ENCODE measurements at places on chromosomes 3 and 15.

DNA sequence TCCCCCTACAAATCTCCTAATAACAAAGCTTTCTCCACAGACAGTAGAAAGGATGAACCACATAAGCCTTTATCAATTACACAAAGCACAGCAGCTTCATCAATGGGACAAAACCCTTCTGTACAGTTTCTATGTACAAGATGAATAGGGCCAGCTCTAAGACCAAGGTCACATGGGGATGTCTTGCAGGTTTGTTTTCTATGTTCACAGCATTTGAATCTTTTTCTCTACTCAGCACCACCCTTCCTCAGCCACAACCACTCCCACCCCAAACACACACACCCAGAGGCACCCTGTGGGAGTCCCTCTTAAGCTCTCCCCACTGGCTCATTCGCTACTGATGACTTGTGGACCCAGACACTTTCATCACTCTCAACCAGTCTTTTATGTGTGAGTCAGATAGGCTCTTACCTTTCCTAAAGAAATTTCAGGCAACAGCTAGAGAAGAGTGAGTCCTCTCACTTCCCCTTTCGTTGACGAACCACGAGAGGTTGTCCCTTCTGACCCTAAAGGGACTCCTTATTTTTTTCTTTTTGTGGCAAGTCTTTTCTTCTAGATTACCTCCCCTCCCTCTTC, 57.9 kb downstream of the ARHGAP31 start:
- DNase-seq = no peak

- no peak for DNase-seq
Measured at GRCh38 chr3:22265403-22265802, 514.4 kb upstream of the ZNF385D start.

GRCh38 chr15:97791824-97792792, 168.4 kb upstream of the ARRDC4 start:
- no peak for DNase-seq

DNA sequence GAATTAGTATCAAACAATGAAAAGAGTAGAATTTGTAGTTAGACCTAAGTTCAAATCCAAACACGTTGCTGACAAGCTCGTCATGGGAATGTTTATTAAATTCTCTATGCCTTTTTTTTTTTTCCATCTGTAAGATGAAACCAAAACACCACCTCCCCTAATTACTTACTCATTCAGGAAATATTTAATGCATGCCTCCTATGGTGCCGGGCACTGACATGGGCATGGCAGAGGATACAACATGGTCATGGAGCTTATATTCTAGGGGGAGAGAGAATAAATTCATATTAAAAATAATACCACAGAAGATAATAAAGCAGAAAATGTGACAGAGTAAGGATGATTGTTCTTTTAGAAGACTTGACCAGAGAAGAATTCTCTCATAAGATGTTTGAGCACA, 215.8 kb downstream of the RYR3 start:
- no peak for DNase-seq

DNA sequence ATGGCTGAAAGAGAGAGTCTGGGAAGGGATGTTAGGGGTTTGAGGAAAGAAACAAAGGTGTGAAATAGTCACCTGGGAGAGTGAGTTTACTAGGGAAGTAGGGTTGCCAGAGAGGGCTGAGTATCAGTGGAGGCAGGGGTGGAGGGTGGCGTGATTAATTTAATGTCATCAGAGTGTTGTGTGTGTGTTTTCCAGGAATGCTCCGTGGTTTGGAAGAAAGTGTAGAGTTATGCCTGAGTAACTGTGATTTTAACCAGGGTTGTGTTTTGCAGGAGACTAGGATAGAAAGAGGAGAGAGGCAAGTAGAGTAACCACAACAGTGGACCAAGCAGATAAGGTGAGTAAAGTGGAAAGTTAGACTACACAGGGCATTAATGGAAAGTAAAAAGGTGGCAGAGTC, 27.2 kb downstream of the PLD1 start:
- DNase-seq = no peak

DNA sequence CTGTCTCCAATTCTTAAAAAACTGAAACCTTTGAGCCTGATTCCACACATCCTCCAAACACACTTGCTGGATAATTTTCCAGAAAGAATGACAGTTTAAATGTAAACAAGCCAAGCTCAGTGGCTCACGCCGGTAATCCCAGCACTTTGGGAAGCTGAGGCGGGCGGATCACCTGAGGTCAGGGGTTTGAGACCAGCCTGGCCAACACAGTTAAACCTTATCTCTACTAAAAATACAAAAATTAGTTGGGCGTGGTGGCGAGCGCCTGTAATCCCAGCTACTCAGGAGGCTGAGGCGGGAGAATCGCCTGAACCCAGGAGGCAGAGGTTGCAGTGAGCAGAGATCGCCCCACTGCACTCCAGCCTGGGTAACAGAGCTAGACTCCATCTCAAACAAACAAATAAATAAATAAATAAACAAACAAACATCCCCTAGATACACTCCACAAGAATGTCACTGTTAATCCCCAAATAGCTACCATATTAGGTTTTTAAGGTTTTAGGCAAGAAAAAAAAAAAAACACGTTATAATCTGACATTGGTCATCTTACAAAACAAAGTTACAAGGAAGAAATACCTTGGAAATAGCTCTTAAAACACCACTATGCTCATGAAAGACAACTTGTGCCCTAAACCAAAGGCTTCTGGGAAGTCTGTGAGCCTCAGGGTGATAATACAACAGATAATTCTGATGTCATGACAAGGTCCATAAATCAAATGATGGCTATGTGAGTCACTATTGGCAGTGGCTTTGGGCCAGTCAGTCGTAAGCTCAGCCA, 13.2 kb downstream of the TNIK start:
- DNase-seq = no peak

DNA sequence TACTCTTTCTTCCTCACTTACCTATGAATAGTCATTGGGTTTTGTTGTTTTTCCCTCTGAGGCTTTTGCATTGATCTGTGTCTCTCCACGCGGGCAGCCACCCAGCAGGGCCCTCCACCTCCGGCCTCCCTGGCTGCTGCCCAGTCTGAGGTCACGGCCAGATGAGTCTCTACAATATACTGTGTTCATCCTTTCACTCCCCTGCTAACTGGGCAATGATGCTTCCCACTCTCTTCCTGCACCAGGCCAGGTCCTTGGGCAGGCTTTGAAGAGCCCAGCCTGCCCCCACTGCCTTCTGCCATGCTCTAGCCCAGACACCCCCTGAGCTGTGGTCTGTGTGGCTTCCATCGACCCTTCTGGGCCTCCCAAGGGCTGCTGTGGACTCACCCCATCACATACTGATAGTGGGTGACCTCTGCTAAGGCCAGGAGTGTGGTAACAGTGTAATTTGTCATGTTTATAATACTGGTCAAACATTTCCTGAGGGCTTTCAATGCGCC, 18.0 kb downstream of the PDIA5 start:
- DNase-seq = no peak

GRCh38 chr3:23811185-23811527, 5.4 kb downstream of the UBE2E1 start:
- no peak for DNase-seq

GRCh38 chr3:178705925-178706324, 169.7 kb downstream of the KCNMB2 start:
- DNase-seq = no peak

GRCh38 chr15:57297163-57297593, 79.1 kb upstream of the CGNL1 start:
- no peak for DNase-seq

GRCh38 chr15:70519004-70519365, 244.4 kb downstream of the UACA start:
- DNase-seq = no peak

- no peak for DNase-seq
Measured at GRCh38 chr3:31919528-31919927, 61.5 kb downstream of the OSBPL10 start.

GRCh38 chr3:14453876-14454638, 51.7 kb downstream of the SLC6A6 start:
- no peak for DNase-seq

- no peak for DNase-seq
Measured at GRCh38 chr15:71139241-71139640, 24.0 kb downstream of the THSD4 start.

GRCh38 chr3:170565495-170565894, 20.4 kb downstream of the SLC7A14 start:
- no peak for DNase-seq

- DNase-seq = peak; percentile 21
Measured at GRCh38 chr3:15647611-15648167, 46.1 kb downstream of the BTD start.

DNA sequence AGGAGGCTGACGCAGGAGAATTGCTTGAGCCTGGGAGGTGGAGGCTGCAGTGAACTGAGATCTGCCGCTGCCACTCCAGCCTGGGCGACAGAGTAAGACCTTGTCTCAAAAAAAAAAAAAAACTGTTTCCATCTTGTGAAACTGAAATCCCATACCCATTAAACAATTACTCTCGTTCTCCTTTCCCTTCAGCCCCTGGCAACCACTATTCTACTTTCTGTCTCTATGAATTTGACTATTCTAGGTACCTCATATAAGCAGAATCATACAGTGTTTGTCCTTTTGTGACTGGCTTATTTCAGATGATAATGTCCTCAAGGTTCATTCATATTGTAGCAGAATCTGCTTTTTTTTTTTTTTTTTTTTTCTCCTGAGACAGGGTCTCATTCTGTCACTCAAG, 51.5 kb upstream of the UBE2E1 start:
- DNase-seq = no peak

DNA sequence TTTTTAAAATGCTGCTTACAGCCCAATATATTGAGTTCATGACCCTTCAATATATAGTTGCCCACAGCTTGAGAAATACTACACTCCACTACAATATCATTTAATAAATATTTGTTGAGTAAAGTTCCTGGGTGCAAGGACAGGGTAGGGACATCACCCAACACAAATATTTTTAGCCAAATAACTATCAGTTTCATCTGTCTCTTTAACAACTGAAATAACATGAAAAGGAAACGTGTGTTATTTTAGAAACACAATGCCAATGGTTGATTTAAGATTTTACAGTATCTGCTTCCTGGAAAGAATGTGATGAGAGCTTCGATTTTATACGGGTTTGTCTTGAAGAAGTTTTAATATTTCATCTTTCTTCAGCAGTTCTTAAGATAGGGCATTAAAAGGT, 67.7 kb upstream of the CDV3 start:
- DNase-seq = no peak

GRCh38 chr3:49493901-49494300, 23.8 kb downstream of the DAG1 start:
- DNase-seq = no peak

DNA sequence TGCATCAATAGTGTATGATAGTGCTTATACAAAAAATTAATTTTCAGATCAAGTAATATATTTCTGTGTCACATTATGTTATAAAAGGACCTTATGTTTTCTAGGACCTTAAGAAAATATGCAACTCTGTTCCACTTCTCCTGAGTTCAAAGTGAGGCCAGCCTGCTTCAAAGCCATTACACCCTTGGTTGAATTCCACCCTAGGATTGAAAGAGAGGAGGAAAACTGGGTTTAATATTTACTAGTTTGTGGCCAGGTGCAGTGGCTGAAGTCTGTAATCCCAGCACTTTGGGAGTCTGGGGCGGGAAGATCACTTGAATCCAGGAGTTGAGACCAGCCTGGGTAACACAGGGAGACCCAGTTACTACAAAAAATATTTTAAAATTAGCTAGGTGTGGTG, 32.9 kb upstream of the NR1I2 start:
- no peak for DNase-seq

- DNase-seq = no peak
Measured at GRCh38 chr3:136740351-136740958, 11.7 kb downstream of the STAG1 start.

DNA sequence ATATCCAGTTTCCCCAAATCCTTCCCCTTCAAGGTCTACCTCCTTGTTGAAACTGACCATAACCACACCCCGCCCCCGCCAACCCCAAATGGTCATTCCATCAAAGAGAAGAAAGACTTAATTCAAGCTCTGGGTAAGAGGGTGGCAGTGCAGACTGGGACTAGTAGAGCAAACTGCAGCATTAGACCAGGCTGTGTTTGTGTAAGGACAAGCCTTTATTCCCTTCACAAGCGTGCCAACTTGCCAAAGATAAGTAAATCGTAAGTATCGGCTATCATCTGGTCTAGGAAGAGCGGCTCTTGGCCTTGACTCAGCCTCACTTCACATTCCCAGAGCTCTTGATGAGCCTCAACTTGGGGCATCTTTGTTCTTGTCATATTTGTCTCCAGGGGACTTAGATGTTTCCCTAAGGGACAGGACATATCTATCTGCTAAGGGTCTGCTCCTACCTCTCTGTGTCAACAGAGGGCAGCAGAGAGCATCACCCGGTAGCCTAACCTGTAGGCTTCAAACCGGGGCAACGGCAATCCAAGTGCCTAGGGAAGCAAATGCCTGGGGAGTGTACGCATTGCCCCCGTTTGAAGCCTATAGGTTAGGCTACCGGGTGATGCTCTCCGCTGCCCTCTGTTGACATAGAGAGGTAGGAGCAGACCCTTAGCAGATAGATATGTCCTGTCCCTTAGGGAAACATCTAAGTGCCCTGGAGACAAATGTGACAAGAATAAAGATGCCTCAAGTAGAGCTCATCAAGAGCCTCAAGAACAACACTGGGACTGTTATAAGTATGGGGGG, 8.9 kb upstream of the MAP3K13 start:
- peak; percentile 34 for DNase-seq

DNA sequence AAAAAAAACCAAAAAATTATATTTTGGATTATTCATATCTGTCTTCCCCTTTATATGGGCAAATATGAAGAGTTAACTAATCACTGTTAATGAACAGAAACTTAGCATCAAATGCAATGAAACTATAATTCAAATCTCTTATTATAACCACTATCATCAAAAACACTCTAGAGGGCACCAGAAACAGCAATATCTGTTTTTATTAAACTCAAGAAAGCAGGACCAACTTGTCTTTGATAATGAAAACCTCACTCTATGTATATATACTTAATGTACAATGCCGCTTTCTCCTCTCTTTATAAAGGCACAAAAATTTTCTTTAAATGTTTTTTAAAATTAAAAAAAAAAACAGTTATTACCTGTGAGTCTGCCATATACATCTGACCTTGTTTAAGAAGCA, 92.7 kb downstream of the UACA start:
- no peak for DNase-seq

DNA sequence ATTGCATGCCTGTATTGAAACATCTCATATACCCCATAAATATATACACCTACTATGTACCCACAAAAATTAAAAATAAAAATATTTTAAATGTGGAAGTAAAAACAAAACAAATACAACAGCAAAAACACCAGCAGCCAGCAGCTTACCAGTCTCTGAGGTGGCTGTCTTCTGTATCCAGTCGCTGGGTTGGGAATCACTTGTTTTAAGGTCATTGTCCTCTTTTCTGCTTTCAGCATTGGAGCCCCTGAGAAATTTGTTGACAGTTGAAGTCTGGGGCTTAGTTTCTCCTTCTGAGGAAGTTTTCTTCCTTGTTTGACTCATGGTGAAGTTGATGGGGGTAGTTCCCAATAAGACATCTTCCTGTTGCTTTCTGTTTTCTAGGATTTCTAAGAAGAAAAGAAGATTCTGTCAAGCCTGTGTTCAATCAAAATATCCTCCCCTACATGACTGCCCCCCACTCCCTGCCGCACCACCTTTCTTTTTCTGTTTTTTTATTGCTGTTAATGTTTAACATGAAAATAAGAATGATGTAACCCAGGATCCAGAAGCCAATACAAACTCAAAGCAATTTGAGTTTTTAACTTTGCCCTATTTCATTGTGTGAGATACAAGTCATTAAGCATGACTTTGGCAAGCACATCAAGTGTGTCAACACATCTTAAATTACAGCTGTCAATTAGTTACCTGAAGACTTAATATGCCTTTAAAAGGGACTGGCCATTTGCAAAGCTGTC, at the start of gene LRRC31:
Gene LRRC31, minus strand, starts transcription at position 452 of the 737 bp plus-strand sequence. Its CDS starts 128 bp downstream, at position 324.
- DNase-seq = no peak

GRCh38 chr3:54259636-54260035, 137.3 kb downstream of the CACNA2D3 start:
- DNase-seq = no peak

- no peak for DNase-seq
Measured at GRCh38 chr3:77342688-77343087, 302.8 kb downstream of the ROBO2 start.

All from T-helper 9 cell (primary cell).